Left ventricle myocardium superior (tissue), 1 donor: ENCODE measurements at places on chromosomes 5 and 9.
A peak's percentile ranks its signal among the peaks of the same experiment; 100 is the strongest.

- DNase-seq = no peak
Measured at GRCh38 chr5:67686746-67687145, 490.1 kb upstream of the CD180 start.

DNA sequence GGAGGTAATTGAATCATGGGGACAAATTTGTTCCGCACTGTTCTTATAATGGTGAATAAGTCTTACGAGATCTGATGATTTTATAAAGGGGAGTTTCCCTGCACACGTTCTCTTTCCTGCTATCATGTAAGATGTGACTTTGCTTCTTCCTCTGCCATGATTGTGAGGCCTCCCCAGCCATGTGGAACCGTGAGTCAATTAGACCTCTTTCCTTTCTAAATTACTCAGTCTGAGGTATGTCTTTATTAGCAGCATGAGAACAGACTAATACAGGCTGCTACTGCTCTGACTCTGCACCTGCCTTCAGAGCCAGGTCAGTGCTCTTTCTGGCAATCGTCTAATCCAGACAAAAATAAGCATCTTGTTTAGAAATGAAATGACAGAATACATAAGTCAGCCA lies 479.2 kb upstream of the TUSC1 start:
- no peak for DNase-seq

DNA sequence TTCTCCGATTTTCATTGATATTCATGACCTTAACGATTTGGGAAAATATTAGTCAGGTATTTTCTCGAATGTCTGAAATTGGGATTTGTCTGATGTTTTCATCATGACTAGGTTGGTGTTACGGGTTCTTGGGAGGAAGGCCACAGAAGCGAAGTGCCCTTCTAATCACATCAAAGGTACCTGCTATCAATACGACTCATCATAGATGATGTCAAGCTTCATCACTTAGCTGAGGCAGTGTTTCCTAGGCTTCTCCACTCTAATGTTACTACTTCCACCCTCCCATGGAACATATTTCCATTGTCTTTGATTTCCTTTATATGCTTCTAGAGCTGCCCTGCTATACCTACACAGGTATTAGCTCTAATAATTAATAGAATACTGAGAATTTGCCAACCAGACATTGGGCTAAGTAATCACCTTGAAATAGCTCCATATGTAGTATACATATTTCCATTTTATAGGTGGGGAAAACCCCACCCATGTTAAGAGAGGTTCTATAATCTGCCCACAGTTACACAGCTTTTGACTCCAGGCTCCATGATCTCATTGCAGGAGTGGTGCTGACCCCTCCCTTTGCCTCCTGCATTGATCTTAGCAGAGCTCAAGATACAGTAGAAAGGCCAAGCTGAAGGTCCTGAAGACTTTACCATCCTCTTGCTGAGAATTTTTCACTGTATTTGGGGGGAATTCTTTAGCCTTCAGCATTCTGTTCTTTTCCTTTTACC lies 238.6 kb upstream of the ADAMTSL1 start:
- DNase-seq = no peak

DNA sequence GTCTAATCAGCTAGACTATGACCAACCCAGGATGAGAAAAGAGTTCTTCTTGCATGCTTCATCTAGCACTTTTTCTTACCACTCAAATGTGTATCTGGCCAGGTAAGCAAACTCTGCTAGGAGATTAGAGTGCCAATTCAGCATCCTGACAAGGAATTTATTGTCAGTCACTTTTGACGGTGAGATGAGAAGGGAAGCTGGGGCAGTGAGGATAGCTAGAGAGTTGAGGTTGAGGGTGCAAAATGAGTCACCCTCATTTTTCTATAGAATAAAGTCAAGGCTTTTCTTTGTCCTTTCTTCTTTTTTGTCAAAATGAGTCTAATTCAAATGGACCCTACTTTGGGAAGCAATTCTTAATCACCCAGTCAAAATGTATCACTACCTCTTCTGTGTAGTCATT lies 74.6 kb upstream of the PLPP1 start:
- DNase-seq = no peak

GRCh38 chr5:139186261-139186660 lies 11.9 kb downstream of the SIL1 start:
- DNase-seq = no peak

GRCh38 chr9:2181792-2182191 lies 166.6 kb downstream of the SMARCA2 start:
- DNase-seq = peak; percentile 43

DNA sequence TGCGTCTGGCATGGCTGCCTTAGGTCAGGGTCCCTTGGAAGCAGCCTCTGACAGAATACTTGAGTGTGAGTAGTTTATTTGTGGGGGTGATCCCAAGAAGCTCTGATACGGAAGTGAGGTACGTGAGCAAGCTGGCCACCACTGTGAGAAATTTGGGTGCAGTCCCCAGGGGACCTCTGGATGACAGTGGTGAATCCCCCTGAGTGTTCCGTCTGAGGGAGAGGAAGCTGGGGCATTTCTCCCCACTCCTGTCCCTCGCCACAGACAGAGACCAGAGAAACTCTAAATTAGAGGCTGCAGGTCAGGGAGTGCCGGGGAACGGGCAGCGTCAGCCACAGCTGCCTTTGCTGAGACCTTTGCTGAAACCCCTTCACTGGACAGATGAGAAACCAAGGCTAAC lies 155.9 kb upstream of the COL5A1 start:
- DNase-seq = no peak

GRCh38 chr5:159402856-159403255 lies 72.6 kb upstream of the IL12B start:
- no peak for DNase-seq

DNA sequence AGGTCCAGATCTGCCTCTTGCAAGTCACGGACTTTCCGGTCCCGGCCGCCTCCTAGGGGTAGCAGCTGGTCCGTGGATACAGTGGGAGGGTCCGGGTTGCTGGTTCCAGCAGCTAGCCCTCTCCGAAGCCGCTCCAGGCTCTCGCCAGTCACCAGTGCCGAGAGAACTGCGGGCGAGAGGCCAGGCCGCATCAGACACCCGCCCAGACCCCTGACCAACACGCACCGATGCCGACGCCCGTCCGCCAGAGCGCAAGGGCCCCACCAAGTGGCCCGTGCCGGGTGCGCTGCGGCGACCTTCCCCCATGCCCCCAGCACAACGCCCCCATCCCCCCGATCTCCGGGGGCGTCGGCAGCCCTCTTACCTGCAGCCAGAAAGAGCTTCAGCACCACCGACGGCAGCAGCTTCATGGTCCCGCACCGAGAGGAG lies 470 bp downstream of the HBEGF start:
- peak; percentile 87 for DNase-seq

- DNase-seq = no peak
Measured at GRCh38 chr9:98214811-98215210, 22.4 kb upstream of the CORO2A start.

- no peak for DNase-seq
Measured at GRCh38 chr9:83622433-83622938, 457 bp upstream of the IDNK start.

DNA sequence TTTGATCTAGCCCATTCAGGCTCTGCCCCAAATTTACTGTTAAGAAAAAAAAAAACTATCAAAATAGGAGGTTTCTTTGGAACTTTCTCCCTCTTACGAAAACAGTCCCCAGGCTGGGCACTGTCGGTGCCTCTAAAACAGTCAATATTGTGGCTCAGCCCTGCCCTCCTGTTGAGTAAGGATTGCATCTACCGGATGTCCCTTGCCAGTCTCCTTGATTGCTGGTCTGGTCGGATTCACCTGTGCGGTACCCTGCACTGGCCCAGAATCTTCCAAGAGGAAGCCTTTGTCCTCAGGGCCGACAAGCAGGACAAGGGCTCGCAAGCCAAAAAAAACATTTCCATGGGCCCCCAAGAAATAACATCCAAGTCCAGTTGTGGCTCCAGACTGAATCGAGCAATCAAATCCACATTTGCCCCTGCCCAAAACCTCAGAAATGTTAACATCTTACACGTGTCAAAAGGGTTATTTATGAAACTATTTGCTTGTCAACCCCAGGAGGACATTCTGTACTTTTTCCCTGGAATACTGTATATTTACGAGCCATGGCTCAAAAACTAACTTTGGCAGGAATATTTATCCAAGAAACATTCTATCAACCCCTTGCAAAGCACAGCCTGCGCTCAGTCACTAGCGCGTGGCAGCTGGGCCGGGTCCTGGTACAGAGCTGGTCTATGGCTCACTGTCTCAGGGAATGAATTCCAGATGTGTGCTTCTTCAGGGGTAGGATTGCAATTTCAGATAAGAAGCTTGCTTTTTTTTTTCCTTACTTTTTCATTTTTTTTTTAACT lies 129.2 kb upstream of the ADRA1B start:
- DNase-seq = peak; percentile 82

- no peak for DNase-seq
Measured at GRCh38 chr9:134200730-134201129, 36.4 kb upstream of the RNU6ATAC start.

- DNase-seq = no peak
Measured at GRCh38 chr5:123992641-123993040, 480.7 kb downstream of the CSNK1G3 start.

DNA sequence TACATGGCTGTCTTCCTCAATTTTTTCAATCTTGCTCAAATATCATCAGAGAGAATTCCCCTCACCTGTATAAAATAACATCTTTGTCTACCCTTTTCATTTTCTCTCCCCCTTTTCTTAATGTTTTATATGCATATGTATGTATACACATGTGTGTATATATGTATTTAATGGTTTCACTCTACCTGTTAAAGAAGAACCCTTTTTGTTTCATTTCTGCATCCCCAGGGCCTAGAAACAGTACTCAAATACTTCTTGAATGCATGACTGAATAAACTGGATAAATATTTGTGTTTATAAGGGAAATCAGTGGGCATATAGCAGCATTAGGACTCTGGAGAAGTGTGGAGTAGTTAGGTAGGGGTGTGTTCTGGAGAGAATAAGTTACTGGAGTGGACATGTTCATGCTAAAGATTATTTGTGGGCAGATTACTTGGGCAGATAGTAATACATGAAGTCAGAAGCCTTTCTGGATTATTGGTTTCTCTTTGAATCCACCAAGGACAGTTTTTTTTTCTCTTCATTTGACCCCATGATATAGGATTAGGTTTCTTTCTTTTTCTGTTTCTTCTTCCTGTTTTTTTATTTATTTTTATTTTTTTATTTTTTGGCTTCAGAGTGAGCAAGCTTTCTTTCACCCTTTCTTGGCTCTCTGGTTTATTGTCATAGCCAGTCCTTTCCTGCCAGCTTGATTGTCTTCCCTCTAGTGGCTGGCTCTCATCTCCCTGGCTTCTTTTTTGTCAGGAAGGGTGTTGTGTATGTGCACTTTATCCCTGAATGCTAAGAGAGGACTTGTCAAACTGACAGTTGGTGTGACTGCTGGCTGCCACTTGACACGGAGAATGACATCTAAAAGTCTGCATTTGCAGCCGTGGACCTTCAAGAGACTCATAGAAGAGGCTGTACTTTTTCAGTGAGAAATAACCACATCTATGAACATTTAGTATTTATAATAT lies 89.3 kb downstream of the ZCCHC7 start:
- DNase-seq = no peak

DNA sequence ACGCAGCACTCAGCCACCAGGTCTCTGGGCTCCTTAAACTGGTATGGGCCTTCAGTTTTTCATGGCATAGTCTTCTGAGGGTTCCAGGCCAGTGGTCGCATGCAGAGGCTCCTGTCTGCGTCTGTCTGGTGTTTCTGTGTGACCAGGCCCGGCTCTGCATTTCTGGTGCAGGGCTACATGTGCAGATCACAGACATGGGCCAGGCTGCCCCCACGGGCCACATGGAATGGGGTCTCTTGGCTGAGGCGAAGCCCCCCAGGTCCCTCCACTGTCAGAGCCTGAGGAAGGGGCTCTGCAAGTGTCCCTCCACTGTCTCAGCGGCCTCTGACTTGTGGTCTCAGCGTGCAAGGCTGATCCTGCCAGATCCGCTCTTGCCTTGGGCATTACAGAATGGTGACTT lies 15.6 kb upstream of the CARD19 start:
- DNase-seq = no peak

DNA sequence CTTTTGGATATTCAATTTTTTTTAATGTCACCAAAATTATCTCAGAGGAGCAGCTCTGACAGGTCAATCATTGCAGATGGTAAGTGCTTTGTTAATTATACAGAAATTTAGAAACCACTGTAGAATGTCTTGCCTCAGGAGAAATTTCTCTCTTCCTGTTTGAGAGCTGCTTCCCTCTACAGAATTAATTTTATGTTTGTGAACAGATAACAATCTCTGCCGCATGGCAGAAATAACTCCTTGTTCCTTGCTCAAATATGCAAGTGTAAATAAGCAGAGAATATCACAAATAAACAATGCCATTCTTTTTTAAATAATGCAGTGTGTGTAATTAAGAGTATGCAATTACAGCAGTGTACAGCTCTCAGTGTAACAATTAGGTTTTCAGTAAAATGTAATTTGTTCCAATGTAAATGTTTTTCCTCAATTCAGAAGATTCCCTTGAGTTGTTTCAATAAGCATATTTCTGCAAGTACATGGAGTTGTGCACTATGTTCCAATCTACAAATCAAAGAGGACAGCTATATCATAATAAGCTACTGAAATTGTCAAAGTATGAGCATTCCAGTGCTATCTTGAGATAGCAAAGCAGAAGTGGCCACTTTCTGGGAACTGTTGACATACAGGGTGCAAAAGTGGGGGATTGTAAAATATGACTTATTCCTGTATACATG lies 1012.8 kb downstream of the MAT2B start:
- DNase-seq = no peak

- no peak for DNase-seq
Measured at GRCh38 chr9:2676466-2676865, 40.8 kb upstream of the KCNV2 start.

GRCh38 chr9:70385426-70385825 lies 29.0 kb downstream of the KLF9 start:
- DNase-seq = no peak

DNA sequence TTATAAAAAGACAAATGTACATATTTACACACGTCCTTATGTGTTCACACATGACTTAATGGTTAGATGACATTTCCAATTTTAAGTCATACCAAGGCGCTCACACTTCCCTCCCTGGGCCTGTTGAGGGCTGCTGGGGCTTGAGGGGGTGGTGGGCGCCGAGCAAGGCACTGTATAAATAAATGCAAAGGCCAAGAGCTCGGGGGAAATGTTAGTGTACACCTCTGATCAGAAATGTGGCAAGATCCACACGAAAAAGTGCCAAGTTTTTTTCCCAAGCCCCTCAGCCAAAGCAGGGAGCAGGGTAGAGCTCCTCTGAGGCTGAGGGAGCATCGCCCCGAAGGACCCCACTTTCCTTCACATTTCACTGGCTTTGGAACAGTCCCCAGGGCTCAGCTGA lies 7.5 kb downstream of the IRF1 start:
- no peak for DNase-seq

DNA sequence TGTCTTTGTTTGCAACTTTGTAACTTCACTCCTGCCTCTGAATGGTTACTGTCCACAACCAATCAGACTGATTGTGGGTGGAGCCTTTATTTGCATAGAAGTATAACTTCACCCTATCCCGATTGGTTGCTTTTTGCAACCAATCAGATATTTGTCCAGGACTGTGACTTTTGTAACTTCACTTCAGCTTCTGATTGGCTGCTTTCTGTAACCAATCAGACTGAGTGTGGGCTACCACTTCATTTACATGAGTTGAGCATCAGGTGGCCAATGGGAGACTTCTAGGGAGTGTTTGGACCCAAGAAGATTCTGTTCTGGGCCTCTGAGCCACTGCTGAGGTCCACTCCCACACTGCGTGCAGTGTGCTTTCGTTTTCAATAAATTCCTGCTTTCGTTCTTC lies 1810.7 kb upstream of the CDH6 start:
- DNase-seq = no peak

GRCh38 chr9:85859765-85860164 lies 81.2 kb upstream of the NAA35 start:
- DNase-seq = no peak

- no peak for DNase-seq
Measured at GRCh38 chr5:55232271-55232984, 980 bp downstream of the CCNO start.

GRCh38 chr9:83636813-83637212 lies 13.9 kb downstream of the IDNK start:
- no peak for DNase-seq
